Stimulated activated CD8-positive, alpha-beta memory T cell treated with anti-CD3 and anti-CD28 coated beads, Interleukin-4, amount 100 ng/mL, for 1 hour (primary cell): ENCODE measurements at places on chromosomes 2 and 18.

GRCh38 chr2:195647302-195647701 lies 9.7 kb upstream of the SLC39A10 start:
- DNase-seq = no peak

DNA sequence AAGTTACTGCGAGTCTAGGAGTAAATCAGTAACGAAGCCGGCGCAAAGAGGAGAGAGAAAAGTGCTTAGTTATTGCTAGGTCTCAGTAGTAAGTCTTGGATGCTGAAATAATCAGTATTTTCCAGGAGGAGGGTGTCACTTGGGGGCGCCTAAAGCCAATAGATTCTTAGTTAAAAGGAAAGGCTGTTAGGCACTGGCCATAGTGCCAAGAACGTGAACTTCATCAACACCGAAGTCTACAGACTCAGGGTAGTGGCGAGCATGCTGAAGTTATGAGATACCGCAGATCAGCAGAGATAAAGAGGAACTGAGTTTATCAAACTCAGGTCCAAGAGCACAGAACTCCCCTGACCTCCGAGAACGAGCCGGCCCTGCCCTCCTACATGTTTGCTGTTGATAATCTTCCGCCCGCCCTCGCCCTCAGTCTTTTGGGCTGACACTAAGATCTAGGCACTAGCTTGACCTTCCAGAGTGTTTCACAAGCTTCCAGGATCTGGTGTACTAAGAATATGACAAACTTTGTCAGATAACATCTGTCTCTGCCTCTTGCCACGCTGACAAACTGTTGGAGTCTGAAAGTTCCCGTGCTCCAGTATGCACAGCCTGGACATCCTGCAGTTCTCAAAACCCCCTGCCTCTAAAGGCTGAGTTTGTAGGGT lies 49.2 kb downstream of the CYB5A start:
- DNase-seq = no peak

DNA sequence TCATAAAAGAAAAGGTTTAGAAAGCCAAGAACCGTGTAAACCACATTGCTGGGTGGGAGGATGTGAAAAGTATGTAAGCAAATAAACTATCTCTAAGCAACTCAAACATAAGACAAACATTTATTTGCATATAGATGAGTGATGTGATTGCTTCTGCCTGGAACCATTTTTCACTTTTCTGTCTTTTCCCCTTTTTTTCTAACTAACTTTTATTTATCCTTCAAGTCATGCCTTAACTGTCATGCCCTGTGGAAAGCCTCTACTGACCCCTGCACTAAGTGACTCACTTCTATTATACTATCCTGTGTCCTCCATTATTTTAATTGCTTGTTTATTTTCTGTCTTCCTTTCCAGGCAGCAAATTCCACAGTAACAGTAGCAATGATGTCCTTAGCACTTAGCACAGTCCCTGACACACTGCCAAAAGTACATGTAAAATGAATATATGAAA lies 87.5 kb upstream of the CTAGE1 start:
- DNase-seq = no peak

- DNase-seq = no peak
These were observed 31.9 kb upstream of the RPIA start for GRCh38 chr2:88659538-88659915.

DNA sequence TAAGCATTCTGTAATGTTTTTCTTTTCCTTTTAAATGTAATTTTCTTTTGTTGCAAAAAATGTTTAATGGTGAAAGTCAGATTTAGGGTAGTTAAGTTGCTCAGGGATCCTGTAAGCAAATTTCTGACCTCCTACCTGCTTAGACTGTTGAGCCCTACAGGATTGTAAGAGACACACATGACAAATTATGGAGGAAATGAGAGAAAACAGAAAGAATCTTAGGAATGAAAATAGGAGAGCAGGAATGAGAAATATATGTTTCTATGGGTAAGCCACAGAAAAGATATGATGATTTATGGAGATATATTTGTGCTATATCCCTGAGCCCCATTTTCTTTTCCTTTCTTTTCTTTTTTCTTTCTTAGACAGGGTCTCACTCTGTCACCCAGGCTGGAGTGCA lies 28.3 kb downstream of the CYBRD1 start:
- DNase-seq = no peak

- no peak for DNase-seq
These were observed 168.8 kb downstream of the TXNL1 start for GRCh38 chr18:56469582-56469981.

DNA sequence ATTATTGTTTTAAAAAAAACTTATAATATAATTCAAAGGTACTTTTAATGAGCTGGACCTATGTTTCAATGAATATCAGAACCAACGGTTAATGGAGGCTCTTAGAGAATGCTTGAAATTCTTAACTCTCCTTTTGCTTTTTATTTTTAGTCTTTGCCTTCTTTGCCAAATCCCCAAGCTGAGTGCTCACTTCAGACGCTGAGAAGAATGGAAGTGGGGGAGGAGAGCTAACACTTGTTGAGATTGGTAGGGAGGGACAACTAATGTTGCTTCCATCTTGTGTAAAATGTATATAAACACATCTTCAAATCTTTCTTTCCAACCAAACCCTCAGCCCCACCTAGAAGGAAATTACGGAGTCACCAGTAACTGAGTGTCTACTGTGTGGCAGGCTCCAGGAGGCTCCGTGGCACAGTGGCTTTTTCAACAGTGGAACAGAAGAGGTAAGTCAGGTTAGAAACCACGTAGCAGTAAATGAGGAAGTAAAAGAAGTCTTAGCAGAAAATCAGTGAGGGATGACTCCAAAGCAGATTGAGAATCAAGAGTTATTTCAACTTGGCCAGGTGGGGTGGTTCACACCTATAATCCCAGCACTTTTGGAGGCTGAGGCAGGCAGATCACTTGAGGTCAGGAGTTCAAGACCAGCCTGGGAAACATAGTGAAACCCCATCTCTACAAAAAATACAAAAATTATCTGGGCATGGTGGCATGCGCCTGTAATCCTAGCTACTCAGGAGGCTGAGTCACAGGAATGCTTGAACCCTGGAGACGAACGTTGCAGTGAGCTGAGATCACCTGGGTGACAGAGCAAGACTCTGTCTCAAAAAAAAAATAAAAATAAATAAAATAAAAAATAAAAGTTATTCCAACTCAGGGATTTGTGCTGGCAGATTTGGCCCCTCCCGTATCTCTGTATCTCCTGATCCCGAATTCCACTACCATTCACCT lies 45.0 kb upstream of the CREB1 start:
- DNase-seq = no peak

GRCh38 chr2:204948024-204948763 lies 402.9 kb downstream of the PARD3B start:
- no peak for DNase-seq

- DNase-seq = no peak
These were observed 145.5 kb downstream of the LRATD1 start for GRCh38 chr2:14778015-14778414.
